Left hindlimb (tissue), 1 donor: ENCODE measurements at places on chromosomes 11 and 22.

DNA sequence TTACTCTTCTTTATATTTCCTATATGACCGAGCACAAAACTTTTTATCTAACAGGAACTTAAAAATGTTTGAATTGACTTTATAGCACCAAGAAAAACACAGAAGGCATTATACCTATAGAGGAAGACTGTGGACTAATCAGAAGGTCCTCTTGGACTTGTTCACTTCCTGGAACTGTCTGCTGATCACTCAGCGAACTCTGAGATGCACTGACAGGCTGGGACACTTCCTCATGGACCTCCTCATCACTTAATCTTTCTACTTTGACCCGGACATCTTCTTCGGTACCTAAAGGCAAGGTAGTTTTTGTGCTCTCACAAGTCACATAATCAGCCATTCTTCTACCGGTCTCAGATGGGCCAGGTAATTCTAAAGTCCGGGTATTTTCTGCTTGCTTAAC is 54.0 kb downstream of the ZBTB44 start:
- no peak for DNase-seq

GRCh38 chr11:36379653-36380052 is 83.6 kb downstream of the PRR5L start:
- no peak for DNase-seq

DNA sequence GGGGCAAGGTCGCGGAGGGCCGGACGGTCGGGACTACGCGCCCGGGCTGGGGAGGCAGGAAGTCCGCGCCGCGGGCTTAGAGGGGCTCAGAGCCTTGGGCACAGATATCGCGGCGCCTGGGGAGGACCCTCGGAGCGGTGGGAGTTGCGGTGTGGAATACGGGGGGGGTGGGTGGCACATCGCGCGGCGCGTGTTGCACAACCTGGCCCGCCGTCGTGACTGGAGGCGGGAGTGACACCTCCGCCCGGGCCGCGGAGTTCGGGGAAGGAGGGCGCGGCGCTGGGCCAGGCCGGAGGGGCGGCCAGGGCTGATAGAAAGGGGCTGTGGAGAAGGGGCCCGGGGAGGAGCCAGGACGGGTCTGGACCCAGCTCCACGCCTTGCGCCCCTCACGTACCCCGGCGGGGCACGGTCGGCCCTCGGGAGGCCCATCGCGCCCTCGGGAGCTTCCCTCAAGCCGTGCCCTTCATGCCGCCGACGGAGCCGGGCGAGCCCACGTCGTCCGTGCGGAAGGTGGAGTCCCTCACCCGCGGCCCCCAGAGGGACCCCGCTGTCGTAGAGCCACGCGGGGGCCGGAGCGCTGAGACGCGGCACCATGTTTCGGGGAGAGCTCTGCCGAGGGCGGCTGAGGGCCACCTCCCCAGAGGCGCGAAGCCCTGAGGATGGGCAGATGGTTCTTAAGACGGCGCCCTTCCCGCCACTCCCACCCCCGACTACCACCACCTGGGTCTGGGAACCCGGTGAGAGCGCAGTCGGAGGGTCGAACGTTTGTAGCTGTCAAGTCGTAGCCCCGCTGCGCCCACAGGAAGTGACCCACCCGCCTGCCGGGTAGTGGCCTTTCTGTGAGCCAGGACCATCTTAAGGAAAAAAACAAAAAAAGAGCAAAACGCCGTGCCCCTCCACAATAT is 729 bp downstream of the IL17RA start:
- no peak for DNase-seq

- DNase-seq = no peak
These were observed 845.4 kb downstream of the KCNA4 start for GRCh38 chr11:29171360-29171950.

DNA sequence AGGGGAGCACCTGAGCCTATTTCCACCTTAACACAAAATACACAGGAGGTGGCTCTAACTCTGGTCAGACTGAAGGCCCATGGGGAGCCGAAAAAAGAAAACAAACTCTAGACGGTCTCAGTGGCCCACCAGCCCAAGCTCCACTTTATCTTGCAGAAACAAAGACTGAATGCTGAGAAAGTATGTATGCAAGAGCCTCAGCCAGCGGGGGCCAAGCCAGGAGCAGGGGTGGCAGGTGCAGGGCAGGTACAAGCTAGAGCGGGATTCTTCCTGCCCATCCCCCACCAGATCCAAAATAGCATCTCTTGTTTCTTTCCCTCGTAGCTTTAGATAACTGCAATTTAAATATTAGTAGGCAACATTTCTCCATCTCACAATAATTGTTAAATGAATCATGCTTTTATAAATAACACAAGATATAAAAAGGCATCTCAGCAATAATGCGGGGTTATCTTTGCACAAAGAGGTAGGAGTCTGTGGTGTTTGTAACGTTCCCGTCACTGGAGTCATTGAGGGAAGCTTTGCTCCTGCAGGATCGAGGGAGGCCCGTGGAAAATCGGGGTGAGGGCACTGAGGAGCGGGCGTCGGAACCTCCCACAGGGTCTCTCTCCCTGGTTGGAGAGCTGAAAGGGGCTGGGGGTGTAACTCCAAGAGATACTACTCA is 418.0 kb downstream of the SHANK2 start:
- DNase-seq = no peak

- DNase-seq = no peak
These were observed 2.1 kb upstream of the ANAPC15 start for GRCh38 chr11:72114570-72114969.

DNA sequence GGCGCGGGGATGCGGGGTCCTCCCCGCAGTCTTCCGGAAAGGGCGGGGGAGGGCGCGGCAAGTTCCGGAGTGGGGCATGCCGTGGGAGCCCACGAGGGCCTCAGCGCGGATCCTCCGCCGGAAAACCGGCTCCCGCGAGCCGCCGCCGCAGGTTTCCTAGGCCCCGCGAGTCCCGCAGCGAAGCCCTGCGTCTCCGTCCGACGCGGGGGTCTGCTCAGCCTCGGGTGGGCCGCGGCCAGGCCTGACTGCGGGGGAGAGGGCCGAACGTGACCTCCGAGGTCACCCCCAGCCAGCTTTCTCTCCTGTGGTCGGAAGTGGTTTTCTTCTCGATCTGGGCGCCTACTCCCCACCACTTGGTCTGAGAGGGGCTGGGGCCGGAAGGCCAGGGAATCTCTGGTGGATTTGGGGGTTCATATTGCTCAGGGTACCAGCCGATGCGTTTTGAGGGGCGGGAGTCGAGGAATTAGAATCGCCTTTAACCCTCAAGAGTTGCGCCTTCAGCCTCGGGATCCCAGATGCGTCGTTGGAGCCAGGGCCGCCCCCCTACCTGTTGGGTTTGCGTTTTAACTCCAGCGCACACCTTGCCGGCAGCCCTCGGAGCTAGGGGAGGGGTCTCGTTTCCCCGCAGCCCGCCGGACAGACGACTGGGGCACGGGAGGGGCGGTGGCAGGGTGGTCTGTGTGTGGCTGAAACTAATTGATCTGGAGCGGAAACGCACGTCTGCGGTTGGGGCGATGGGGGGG is 3.6 kb upstream of the CCND1 start:
- DNase-seq = peak; percentile 45

DNA sequence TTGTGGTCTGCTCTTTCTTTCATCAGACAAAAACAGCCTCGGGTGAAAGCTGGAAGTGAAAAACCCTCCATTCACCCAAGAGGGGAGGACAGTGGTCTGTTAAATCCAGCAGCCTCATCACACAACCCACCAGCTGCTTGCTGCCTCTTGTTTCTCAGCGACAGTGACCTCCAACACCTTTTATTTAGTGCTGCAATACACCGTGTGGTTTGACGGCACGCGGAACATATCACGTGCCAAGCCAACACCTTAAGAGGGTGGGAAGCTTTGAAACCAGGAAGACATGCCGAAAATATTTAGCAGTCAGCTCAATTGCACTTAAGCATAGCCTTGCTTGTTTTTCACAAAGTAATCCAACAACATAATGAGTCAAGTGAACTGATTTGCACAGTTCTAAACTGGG is 39.8 kb upstream of the POGLUT3 start:
- no peak for DNase-seq

DNA sequence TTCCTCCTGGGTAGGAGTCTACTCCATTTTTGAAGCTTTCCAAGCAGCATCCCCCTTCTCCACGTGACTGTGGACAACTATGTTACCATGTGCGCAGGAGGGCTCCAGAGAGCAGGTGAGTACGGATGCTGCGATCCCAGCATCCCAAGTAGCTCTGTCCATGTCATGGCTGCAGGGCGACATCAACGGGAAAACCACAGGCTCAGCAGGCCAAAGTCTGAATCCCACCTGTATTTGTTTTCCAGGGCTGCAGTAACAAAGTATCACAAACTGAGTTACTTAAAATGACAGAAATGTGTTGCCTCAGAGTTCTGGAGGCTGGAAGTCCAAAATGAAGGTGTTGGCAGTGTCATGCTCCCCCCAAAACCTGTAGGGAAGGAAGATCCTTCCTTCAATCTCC is 40.3 kb downstream of the MCHR1 start:
- DNase-seq = no peak

DNA sequence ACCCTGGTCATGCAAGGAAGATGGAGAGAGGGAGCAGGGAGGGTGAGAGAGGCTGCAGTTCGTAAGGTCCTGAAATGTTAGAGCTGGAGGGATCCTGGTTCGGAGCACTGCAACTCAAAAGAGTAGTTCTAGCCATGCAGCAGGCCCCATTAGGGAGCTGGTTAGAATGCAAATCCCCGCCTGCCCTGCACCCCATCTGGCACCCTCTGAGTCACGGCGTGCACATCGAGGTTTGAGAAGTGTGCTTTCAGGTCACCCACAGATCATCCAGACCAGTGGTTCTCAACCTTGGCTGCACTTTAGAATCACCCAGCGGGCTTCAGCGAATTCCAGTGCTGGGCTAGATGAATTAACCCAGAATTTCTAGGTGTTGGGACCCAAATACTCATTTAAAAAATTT is 48.2 kb downstream of the ST3GAL4 start:
- DNase-seq = no peak

GRCh38 chr11:126660761-126661425 is 305.4 kb downstream of the ST3GAL4 start:
- DNase-seq = peak; percentile 48

DNA sequence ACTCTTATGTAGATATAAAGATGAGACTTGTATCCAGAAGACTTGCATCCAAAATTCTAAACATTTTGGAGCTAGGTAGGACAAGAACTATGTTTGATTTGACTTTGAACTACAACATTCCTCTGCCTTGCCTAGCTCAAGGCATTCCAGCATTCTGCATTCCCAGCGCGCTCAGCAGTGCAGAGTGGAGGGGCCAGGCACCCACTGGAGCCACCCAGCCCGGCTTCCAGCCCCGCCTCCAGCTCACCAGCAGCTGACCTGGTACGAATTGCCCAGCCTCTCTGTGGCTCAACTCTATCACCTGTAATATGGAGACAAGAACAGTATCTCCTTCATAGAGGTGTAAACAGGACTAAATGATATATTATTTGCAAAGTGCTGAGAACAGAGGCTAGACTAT is 28.8 kb downstream of the PRDM10 start:
- DNase-seq = no peak

- no peak for DNase-seq
These were observed 100.8 kb downstream of the TRAF6 start for GRCh38 chr11:36409152-36409816.

- DNase-seq = no peak
These were observed 10.4 kb upstream of the MRPL17 start for GRCh38 chr11:6693342-6694228.

DNA sequence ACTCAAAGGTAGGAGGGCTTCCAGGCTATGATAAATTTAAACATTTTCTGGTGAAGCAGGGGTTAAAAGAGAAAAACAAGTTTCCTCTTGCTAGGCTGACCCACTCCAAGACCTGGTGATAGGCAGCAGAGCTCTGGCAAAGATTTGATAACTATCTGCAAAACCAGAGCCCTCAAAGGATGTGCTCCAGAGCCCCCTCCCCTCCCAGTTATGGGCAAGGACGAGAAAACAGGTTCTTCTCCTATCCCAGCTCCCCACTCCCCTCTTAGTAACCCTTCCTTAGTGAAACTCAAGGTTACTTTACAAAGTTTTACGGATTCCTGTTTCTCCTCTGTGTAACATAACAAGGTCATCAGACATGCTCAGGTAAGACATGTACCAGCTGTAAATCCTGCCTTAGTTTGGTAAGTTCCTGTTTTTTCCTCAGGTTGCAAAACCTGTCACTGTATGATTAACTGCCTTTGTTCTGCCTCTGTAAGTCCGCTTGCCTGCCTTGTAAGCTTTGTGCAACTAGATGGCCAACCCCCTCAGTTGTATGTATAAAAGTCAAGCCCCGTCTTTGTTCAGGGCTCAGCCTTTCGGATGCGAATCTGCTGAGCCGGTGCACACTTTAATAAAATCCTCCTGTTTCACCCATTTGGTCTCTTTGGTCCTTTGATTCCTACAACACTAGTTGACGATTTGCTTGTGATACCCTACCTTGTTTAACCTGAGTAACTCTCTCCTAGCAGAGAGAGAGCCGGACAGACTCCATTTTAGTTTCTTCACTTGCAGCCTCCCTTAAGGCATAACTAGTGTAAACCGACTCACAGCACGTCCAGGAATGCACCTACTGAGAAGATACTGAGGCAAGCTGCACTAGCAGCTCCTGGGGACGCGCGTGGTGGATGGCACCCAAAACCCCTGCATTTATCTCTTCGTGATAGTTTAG is 13.9 kb downstream of the APOBEC3H start:
- DNase-seq = no peak

- no peak for DNase-seq
These were observed 24.7 kb upstream of the AKIP1 start for GRCh38 chr11:8886322-8886721.

DNA sequence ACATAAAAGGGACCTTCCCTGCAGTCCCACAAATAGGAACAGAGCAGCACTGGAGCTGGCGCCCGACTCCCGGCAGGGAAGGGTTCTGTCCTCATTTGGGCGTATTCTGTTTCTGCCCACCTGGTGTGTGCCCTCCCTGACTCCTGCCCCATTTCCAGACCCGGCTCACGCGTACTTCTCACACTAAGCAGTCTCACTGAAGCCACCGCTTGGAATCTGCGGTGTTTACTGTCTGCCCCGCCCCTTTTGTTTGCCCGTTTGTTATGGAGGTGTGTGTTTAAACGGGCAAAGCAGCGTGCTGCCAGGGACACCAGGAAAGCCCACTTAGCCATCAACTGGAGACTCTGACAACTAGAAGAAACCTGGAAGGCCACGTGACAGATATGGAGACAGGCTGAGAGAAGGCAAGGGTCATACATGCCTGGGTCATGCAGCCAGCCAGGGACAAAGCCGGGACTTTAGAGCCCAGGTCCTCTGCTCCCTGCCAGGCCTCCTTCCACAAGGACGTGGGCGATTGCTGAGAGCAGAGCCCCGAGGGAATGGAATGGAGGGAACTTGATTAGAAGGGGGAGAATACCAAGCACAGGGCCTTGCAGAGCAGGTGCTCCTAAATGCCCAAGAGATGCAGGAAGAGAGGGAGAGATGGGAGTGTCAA is 8.7 kb upstream of the EFCAB6 start:
- no peak for DNase-seq

GRCh38 chr11:26043665-26044064 is 288.3 kb upstream of the ANO3 start:
- no peak for DNase-seq

DNA sequence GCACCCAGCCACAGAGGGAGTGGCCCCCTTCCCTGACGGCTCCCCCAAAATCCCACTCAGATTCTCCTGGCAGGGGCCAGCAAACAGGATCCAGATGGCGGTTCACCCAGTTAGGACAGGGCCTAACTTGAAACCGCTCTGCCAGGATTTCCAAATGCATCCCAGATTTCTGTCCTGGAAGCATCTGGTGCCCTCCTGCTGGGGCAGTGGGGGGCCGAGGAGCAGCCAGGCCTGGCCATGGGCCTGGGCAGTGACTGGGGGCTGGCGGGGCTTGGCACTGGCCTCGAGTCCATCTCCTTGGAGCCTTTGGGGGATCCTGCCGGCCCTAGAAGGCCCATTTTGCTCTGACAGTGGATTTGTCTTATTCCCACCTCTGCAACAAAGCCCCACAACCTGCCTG is 17.9 kb upstream of the EMID1 start:
- DNase-seq = no peak

GRCh38 chr11:80586464-80586863 is 1145.6 kb upstream of the TENM4 start:
- DNase-seq = no peak
